ENCODE measurements at places on chromosomes 5 and 9. TPM values are rescaled to one million over a fixed set of nuclear protein-coding genes. Genes with fewer than 3 reads are reported as not detected.

DNA sequence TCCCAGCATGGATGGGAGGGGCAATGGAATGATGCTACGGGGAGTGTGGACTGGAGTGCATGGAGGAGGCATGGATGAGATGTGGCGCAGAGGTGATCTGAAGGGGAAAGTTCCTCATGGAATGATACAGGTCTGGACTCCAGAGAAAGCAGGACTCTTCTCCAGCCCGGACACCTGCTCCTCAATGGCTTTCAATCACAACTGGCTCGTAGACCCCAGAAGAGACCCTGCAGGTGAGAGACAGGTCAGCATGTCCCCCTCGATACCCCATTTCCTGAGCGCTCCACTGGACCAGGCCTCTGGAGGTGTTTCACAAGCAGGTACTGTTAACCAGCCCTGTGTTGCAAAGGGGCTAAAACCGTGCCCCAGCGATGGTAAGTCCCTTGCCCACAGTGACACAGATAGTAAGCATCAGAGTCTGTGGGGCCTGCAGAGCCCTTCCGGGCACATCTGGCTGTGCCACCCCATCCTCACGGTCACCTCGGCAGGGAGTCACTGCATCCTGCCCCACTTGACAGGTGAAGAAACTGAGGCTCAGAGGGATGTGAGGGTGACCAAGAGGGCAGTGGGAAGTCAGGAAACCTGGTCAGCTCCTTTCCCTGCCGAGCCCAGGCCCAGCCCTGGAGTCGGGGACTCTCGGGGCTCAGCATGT is 5.5 kb upstream of the DPM2 start:
- no peak for DNase-seq

- no peak for DNase-seq
These were observed 63.1 kb upstream of the UBAC1 start for GRCh38 chr9:136024286-136024685.

DNA sequence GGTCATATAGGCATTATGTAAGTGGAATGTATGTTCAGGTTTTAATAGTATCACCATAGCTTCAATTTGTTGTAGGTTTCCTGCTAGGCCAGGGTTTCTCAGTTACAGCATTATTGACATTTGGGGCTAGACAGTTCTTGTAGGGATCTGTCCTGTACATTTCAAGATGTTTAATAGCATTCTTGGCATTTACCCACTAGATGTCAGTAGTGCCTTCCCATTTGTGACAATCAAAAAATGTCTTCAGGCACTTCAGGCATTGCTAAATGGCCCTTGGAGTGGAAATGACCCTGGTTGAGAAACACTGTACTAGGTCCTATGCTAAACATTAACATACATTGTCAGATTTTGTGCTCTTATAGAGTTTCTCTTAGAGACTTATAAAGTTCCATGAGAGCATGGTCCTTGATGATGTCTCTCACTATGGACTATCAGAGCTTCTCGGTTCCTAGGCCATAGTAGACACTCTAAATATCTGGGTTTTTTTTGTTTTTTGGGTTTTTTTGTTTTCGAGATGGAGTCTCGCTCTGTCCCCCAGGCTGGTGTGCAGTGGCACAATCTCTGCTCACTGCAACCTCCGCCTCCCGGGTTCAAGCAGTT is 1.4 kb downstream of the KIF20A start:
- peak; percentile 82 for DNase-seq

GRCh38 chr9:124726886-124727285 is 44.2 kb downstream of the NR6A1 start:
- DNase-seq: no peak

- DNase-seq: no peak
These were observed 523.2 kb downstream of the NTRK2 start for GRCh38 chr9:85192750-85193149.

DNA sequence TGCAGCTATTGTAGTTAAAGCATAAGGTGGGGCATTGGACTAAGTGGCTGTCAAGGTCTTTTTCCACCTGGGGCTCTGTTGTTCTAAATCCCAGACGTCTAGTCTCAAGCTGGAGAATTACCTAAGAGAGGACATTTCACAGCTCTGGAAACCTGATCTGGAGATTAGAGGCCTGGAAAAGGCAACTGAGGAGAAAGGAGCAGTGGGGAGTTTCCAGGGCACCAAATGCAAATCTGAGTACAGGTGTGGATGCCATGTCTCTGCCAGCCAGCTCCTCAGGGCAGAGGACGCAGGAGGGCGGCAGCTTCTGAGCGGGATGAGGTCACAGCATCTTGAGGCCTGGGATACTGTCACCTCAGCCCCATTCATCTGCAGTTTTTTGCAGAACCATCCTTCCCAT is 65.2 kb downstream of the PPARGC1B start:
- DNase-seq: no peak

GRCh38 chr5:73706963-73707362 is 81.0 kb downstream of the ARHGEF28 start:
- DNase-seq: no peak

- DNase-seq: peak; percentile 94
These were observed 1.7 kb downstream of the ASB6 start for GRCh38 chr9:129640086-129640870.

DNA sequence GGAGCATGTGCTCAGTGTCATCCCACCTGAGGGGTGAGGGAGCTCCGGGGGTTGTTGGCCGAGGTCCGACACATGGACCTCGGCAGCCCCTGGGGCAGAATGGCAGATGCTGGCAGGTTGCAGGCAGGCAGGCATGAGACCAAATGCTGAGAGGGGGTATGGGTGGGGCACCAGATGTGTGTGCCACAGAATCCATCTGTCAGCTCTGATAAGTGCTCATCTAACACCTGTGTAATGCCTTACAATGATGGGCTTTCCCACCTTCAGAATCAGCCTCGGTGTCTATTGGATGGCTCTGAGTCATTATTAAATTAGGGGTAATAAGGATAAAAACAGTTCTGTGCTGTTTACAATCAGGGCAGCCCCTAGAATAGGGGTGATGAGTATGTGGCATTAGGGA is 73.1 kb upstream of the SAP30L start:
- DNase-seq: no peak

DNA sequence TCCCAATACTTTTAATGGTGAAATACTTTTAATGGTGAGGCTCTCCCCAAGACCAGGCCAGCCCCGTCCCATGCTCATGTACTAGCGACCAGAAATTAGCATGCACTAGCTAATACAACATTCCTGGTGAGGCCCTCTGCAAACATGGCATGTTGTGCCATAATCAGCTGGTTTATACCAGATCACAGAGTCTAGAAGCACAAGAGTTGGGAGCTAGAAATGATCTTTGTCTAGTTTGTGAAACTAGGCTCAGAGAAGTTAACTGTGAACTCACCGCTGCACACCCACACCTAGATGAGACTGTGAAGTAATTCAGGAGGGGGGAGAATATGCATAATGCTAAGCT is 37.4 kb downstream of the MTMR12 start:
- DNase-seq: peak; percentile 66

DNA sequence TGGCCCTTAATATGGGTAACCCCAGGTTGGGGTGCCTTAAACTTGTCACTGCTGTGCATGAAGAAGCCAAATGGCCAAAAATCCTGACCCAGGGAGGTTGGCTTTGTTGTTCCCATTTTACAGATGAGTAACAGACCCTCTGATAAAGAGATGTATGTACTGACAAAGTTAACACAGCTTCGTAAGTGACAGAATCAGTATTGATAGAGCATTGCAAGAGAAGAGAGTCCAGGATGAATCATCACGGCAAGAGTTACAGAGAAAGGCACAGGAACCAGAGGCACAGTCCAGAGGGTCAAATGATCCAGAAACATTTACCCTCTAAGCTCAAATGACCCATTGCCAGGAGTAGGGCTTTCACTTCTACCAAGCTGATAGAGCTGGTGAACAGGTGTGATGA is 103.8 kb upstream of the SMC2 start:
- DNase-seq: no peak

DNA sequence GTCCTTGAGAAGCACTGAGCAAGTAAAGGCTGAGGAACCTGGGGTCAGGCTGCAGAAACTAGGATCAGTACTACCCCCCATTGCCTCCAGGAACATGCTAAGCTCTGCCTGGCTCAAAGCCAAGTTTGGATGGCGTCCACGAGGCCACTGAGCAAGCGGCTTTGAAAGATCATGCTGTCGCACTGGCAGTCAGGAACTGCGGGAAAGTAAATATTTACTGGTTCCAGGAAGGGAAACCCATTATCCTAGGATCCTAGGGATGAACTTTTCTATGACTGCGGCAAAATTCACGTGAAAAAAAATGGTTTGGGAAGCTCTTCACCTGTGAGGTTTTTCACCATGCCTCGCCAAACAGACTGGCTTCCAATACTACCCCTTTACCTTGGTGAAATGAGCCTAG is 75.3 kb upstream of the PJA2 start:
- DNase-seq: peak; percentile 5

The PCA3 gene
- 0.05 TPM for total RNA-seq

Data from renal cortical epithelial cell (primary cell).